Activated CD8-positive, alpha-beta T cell treated with anti-CD3 and anti-CD28 coated beads, Interleukin-2, amount 10 ng/mL, durations not matched to agents 7 days and 5 days (primary cell): ENCODE measurements at places on chromosomes 1 and 21. TPM values are rescaled to one million over a fixed set of nuclear protein-coding genes. Genes with fewer than 3 reads are reported as not detected.

DNA sequence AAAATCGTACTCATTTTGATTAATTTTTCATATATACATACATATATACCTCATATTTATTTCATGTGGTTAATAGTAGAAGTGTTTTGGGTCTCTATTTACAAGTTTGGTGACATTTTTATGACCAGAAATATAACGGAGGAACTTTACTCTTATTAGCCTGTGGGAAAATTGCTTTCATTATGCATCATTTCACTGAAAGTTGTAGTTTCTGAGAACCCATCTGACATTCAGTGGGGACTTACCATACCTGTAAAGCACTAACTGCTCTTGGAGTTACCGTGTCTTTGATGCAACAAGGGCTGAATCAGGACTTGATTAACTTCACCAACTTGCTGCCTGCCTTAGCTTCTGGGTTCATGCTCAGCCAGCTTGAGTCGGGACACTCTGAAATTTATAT is 49.9 kb upstream of the ITPKB start:
- H3K27me3 ChIP-seq: peaks cover 9% of the 10 kb centered on the region
- no peak overlapping the region for H3K27ac ChIP-seq
- H3K4me3 ChIP-seq: no peak overlapping the region
- no peaks in the 10 kb centered on the region for H3K36me3 ChIP-seq
- no peak for DNase-seq
- H3K4me1 ChIP-seq: no peaks in the 10 kb centered on the region

GRCh38 chr1:165671526-165671925 is 26.8 kb downstream of the ALDH9A1 start:
- H3K36me3 ChIP-seq: peaks cover 71% of the 10 kb centered on the region
- no peaks in the 10 kb centered on the region for H3K27me3 ChIP-seq
- no peak overlapping the region for H3K27ac ChIP-seq
- DNase-seq: no peak
- peaks cover 8% of the 10 kb centered on the region for H3K4me1 ChIP-seq
- H3K4me3 ChIP-seq: no peak overlapping the region

DNA sequence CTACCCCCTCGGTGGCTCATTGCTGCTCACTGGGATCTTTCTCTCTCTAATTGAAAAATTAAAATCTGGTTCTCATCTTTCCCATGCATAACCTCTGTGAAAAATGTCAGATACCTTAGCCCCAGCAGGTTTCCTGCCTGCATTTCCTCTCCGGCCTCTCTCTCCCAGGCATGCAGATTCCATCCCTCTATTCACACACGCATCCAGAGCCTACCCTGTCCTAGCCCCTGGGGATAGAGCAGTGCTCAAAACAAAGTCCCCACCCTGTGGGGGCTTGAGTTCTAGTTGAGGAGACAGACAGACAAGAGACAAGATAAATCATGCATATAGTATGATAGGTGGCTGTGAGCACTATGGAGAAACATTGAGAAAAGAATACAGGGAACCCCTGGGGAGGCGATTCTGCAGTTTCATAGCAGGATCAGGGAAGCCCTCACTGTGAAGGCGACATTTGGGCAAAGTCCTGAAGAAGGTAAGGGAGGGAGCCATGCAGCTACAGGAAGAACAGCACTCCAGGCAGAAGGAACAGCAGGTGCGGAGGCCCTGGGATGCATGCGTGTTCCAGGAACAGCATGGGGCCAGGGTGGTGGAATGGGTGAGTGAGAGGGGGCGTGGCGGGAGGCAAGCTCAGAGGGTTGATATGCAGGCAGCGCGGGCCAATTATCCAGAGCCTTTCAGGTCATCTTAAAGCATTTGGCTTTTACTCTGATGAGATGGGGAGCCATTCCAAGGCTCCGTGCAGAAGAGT is 3.5 kb upstream of the BSND start:
- peaks cover 40% of the 10 kb centered on the region for H3K4me1 ChIP-seq
- H3K27me3 ChIP-seq: peaks cover 32% of the 10 kb centered on the region
- no peak for DNase-seq

GRCh38 chr1:203691447-203691846 is 64.8 kb downstream of the ATP2B4 start:
- no peaks in the 10 kb centered on the region for H3K27me3 ChIP-seq
- no peak overlapping the region for H3K27ac ChIP-seq
- no peak overlapping the region for H3K4me3 ChIP-seq

The TATDN3 gene
- total RNA-seq: 17.0 TPM

DNA sequence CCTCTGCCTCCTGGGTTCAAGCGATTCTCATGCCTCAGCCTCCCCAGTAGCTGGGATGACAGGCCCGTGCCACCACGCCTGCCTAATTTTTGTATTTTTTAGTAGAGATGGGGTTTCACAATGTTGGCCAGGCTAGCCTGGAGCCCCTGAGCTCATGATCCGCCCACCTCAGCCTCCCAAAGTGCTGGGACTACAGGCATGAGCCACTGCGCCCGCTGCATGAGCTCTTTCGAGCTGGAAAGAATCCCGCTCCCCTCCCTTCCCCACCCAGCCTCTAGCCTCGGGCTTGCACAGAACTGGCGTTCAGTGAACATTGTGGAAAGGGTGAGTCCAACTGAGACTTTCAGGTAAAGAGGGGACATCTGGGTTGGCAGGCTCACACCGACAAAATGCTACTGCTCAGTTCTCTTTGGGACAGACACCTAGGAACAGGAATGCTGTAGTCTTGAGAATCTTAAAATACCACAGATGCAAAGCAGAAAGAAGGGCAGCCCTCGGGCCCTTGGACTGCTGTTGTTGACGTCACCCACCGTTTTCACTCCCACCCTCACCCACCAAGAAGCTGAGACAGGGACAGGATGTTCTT is 9.7 kb upstream of the GNG4 start:
- no peak overlapping the region for H3K27ac ChIP-seq
- no peaks in the 10 kb centered on the region for H3K4me1 ChIP-seq
- peaks cover 7% of the 10 kb centered on the region for H3K27me3 ChIP-seq
- H3K36me3 ChIP-seq: peaks cover 16% of the 10 kb centered on the region

- DNase-seq: peak; percentile 78
- peak overlapping the region; percentile 98 for H3K27ac ChIP-seq
- H3K4me1 ChIP-seq: peaks cover 38% of the 10 kb centered on the region
- H3K27me3 ChIP-seq: peaks cover 2% of the 10 kb centered on the region
Measured at GRCh38 chr1:46246548-46247435, 771 bp upstream of the RAD54L start.

DNA sequence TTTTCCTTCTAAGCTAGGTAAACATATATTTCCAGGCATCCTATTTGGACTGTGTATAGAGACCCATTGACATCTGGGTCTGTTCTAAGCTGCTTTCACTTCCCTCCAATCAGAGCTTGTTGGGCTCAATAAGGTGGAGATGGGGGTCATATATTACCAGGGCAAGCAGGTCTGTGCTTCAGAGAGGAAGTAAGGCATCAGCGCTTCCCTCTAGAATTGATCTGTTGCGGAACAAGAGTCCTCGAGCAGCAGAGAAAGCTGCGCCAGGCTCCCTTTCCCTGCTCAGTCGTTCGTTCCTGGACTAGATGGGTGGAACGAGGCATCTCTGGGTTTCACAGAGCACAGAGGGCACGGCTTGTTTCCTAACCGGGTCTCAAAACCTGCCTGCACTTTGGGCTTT is 63.5 kb downstream of the DISC1 start:
- no peak overlapping the region for H3K27ac ChIP-seq
- no peaks in the 10 kb centered on the region for H3K27me3 ChIP-seq
- H3K4me1 ChIP-seq: peaks cover 9% of the 10 kb centered on the region

GRCh38 chr1:100122177-100122576 is 10.6 kb downstream of the SASS6 start:
- no peaks in the 10 kb centered on the region for H3K27me3 ChIP-seq
- no peak overlapping the region for H3K27ac ChIP-seq
- H3K4me1 ChIP-seq: no peaks in the 10 kb centered on the region
- H3K36me3 ChIP-seq: peaks cover 38% of the 10 kb centered on the region
- no peak overlapping the region for H3K4me3 ChIP-seq

The CSDE1 gene
- 362 TPM for total RNA-seq

GRCh38 chr1:1237874-1238701 is 6.1 kb downstream of the B3GALT6 start:
- H3K36me3 ChIP-seq: peaks cover 14% of the 10 kb centered on the region
- no peaks in the 10 kb centered on the region for H3K27me3 ChIP-seq
- no peak overlapping the region for H3K27ac ChIP-seq
- H3K4me3 ChIP-seq: no peak overlapping the region
- DNase-seq: no peak

The LCE7A gene
- total RNA-seq: not detected

- H3K27me3 ChIP-seq: peaks cover 37% of the 10 kb centered on the region
- peaks cover 7% of the 10 kb centered on the region for H3K4me1 ChIP-seq
- no peaks in the 10 kb centered on the region for H3K36me3 ChIP-seq
Measured at GRCh38 chr1:51329443-51330325, 678 bp downstream of the TTC39A start.

DNA sequence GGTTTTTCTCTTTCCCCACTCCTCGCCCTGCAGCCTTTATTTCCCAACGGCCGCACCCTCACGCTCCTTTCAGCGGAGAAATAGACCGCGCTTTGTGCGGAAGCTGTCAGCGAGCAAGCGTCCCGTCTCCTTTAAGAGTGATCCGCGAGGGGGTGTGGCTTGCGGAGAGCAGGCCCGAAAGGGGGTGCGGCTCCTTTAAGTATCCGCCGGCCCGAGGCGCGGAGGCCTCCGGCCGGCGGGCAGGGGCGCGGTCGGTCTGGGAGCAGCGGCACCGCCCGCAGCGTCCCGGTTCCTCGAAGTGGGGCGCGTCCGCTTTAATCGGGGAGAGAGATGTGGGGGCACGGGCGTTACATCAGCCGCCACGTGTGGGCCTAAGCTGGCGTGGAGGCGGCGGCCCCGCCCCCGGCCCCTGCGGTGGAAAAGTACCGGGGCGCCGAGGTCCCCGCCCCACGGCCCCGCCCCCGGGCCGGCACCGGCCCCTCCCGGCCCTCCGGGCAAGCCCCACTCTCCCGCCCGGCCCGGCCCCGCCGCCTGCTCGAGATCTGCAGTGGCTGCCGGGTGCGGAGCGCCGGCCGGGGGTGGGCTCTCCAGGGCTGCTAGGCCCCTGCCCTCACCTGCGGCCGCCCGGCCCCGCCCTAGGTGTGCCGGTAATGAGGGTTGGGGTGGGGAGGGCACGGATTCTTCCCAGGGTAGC is 1.2 kb downstream of the SLC6A9 start:
- peak overlapping the region; percentile 96 for H3K27ac ChIP-seq
- peak overlapping the region; percentile 91 for H3K4me3 ChIP-seq
- H3K36me3 ChIP-seq: no peaks in the 10 kb centered on the region
- peak; percentile 93 for DNase-seq

The CDCA8 gene
- total RNA-seq: 102 TPM

The NEGR1 gene
- not detected for total RNA-seq

GRCh38 chr1:19825298-19825697 is 10.2 kb upstream of the RNF186 start:
- H3K27ac ChIP-seq: no peak overlapping the region
- H3K4me1 ChIP-seq: peaks cover 8% of the 10 kb centered on the region
- H3K36me3 ChIP-seq: no peaks in the 10 kb centered on the region

- H3K4me3 ChIP-seq: no peak overlapping the region
- H3K27ac ChIP-seq: no peak overlapping the region
- peaks cover 16% of the 10 kb centered on the region for H3K4me1 ChIP-seq
- H3K36me3 ChIP-seq: peaks cover 2% of the 10 kb centered on the region
Measured at GRCh38 chr1:62274496-62275485, 44.4 kb downstream of the KANK4 start.

- no peak overlapping the region for H3K27ac ChIP-seq
- peaks cover 3% of the 10 kb centered on the region for H3K4me1 ChIP-seq
- no peaks in the 10 kb centered on the region for H3K36me3 ChIP-seq
- H3K27me3 ChIP-seq: peaks cover 11% of the 10 kb centered on the region
Measured at GRCh38 chr1:20574686-20575540, 14.0 kb upstream of the CDA start.

The MAEL gene
- not detected for total RNA-seq
